ENCODE measurements at places on chromosomes 5 and 9. TPM values are rescaled to one million over a fixed set of nuclear protein-coding genes. Genes with fewer than 3 reads are reported as not detected.

The CD72 gene
- total RNA-seq: 1.9 TPM

The C9orf50 gene
- total RNA-seq: not detected

The SYNPO gene
- 3.9 TPM for total RNA-seq

The NSUN2 gene
- total RNA-seq: 29.0 TPM

The ADAMTSL1 gene
- total RNA-seq: 179 TPM
